ENCODE measurements at places on chromosomes 4 and X. TPM values are rescaled to one million over a fixed set of nuclear protein-coding genes. Genes with fewer than 3 reads are reported as not detected.

UNC5C gene
- 4.8 TPM for total RNA-seq

HHIP gene
- total RNA-seq = 69.6 TPM

CD38 gene
- total RNA-seq = under 0.01 TPM

HDX gene
- 4.5 TPM for total RNA-seq

ZNF718 gene
- 4.5 TPM for total RNA-seq

BANK1 gene
- 0.19 TPM for total RNA-seq

CCDC160 gene
- total RNA-seq = not detected

TBX22 gene
- not detected for total RNA-seq

ODAM gene
- not detected for total RNA-seq

CXorf49 gene
- total RNA-seq = not detected

RNF212 gene
- 1.7 TPM for total RNA-seq

CPLX1 gene
- total RNA-seq = not detected

CXCL3 gene
- 5.4 TPM for total RNA-seq

NR0B1 gene
- total RNA-seq = not detected

ETDB gene
- not detected for total RNA-seq

STBD1 gene
- total RNA-seq = 8.8 TPM

STK32B gene
- 2.1 TPM for total RNA-seq

TRIM60 gene
- not detected for total RNA-seq

MAOA gene
- 11.0 TPM for total RNA-seq

PAGE5 gene
- not detected for total RNA-seq
